Activated CD4-positive, alpha-beta T cell treated with anti-CD3 and anti-CD28 coated beads for 36 hours (primary cell): ENCODE measurements at places on chromosomes 6 and 20.

- DNase-seq = peak; percentile 61
These were observed 56.3 kb downstream of the TSHZ2 start for GRCh38 chr20:53028337-53029007.

GRCh38 chr20:19027971-19028370, 184.5 kb upstream of the SLC24A3 start:
- DNase-seq = no peak

- DNase-seq = no peak
These were observed 15.9 kb downstream of the SPDEF start for GRCh38 chr6:34540222-34540621.

DNA sequence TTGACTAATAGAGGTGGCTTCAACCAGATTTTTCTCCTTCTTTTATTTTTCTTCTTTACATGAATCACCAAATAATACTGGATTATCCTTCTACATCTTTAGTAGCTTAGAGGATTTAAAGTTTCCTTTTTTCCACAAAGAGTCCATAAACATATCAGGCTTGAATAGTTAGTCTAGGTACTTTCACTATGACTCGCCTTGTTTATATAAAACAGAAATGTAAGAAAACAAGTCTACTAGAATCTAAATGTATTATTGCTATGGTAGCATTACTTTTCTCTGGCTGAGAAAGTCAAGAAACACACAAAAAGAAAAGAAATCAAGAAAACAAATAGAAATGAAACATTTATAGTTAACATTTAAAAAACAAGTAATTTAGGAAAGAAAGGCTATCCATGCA, 215.2 kb downstream of the PTPRK start:
- DNase-seq = no peak

- DNase-seq = no peak
These were observed 94.9 kb upstream of the TOP1 start for GRCh38 chr20:40933758-40934157.

GRCh38 chr20:2593756-2594155, 57.4 kb downstream of the TMC2 start:
- DNase-seq = peak; percentile 37

GRCh38 chr6:134909701-134910592, 40.0 kb downstream of the ALDH8A1 start:
- no peak for DNase-seq
